ENCODE measurements at places on chromosomes 16 and 17. TPM values are rescaled to one million over a fixed set of nuclear protein-coding genes. Genes with fewer than 3 reads are reported as not detected.
A peak's percentile ranks its signal among the peaks of the same experiment; 100 is the strongest.

Gene FBXW10
- 0.67 TPM for total RNA-seq

DNA sequence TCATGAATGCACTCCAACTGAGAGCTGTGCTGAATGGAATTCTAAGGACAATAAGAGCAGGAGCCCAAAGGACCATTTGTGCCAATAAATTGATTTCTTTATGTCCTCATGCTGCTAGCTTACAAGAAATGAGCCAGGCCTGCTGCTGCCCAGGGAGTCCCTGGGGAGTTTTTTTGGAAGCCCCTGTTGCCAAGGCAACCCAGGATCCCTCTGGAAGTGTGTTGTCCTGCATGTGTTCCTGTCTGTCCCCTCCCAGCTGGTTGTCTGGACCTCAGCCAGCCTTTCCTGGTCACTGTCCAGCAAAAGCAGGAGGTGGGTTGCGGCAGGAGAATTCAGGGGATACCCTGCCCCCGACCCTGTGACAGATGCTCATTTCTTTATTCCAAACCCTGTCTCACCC is 51.0 kb upstream of the GPRC5B start:
- DNase-seq: no peak

GRCh38 chr16:4862639-4863038 is 15.4 kb downstream of the UBN1 start:
- DNase-seq: no peak

DNA sequence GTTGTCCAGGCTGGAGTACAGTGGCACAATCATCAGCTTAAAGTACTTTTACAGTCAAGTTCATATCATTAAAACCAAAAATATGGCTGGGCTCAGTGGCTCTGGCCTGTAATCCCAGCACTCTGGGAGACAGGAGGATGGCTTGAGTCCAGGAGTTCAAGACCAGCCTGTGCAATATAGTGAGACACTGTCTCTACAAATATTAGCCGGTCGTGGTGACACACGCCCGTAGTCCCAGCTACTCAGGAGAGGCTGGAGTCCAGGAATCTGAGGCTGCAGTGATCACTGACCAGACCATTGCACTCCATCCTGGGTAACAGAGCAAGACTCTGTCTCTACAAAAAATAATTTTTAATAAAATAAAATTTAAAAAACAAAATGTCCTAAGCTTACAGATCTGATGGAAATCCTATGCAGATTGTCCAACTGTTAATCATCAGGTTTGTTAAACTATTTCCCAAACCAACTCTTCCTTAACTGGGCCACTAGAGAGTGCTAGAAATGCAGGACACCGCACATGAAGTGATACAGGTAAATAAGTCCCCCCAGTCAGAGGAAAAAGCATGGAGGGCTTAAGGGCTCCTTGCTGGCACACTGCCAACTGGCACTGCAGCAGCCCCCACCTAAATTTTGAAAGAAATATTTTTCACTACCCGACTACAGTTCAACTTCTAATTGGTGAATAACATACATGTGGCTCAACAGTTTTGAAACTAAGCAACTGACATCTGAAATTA is 2.8 kb downstream of the USP22 start:
- DNase-seq: peak; percentile 39

Gene TBC1D3C
- not detected for total RNA-seq

Gene PRM3
- total RNA-seq: not detected

DNA sequence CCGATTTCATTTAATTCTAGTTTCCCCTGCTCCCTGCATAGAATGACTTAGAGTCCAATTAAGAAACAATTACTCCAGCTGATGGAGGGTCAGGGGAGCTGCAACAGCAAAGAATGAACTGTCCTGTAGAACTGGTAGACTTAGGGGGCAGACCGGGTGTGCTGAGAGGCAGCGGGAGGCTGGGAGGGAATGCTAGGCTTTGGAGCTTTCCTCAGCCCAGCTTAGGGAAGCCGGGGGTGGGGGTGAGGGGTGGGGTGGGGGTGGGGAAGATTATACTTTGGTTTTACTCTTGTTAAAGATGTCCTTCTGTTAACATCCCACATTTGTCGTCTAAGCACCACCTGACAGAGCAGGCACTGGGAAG is 458.6 kb upstream of the ASIC2 start:
- no peak for DNase-seq

DNA sequence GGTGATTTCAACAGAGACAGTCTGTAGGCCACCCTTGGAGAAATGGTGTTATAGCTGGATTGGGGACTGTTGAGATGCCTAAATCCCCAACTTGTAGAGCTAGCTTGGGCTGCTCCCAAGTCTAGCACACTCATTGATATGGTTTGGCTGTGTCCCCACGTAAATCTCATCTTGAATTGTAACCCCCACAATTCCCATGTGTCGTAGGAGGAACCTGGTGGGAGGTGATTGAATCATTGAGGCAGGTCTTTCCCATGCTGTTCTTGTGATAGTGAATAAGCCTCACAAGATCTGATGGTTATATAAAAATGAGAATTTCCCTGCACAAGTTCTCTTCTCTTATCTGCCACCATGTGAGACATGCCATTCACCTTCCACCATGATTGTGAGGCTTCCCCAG is 536.0 kb downstream of the CDH13 start:
- DNase-seq: no peak

DNA sequence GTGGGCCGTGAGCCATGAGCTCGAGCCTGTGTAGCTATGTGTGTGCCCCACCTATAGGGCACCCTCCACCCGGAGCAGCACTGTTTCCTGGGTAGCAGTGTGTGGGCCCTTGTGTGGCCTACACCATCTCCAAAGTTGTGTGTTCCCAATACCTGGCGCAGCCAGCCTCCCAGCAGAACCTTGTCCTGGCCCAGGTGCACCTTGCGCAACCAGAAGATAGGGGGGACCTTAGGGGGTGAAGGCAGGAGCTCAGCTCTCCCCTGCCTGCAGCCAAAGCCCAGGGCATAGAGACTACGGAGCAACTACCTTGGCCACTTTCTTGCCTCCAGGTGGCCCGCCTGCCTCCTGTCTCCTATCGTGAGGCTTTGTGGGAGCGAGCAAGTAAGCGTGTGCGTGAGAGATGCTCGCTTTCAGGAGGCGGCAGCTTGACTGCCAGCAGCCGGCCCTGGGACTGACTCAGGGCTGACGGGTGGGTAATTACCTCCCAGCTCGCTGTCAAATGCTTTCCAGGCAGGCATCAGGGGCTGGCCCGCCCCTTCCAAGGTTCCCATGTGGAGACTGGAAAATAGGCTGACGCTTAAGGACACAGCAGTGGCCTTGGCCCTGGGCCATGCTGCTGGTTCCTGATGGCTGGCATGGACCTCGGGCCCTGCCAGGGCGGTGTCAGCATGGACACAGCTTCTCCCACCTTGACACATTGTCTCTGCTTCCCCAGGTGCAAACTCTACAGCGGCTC is 19.0 kb downstream of the TRAF7 start:
- DNase-seq: no peak

Measured in Caki2 (cell line).